AG08396 (cell line): ENCODE measurements at places on chromosomes 16 and 17.

- no peak for DNase-seq
Observed at GRCh38 chr16:79845033-79845733, 244.6 kb upstream of the MAF start.

DNA sequence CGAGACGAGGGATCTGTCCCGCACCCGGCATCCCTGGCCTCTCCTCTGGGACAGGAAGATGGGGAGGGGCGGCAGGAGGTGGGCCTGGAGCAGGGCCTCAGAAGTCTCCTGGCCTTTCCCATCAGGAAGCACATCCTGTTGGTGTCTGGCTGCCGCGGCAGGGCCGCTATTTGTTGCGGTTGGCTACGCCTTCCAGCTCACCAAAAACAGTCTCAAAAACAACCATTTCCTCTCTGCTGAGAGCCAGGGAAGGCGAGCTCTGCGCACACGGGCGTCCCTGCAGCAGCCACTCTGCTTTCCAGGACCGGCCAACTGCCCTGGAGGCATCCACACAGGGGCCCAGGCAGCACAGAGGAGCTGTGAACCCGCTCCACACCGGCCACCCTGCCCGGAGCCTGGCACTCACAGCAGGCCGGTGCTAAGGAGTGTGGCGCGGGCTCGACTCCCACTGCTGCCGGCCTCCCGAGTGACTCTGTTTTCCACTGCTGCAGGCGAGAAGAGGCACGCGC is at the start of gene TMEM204:
Gene TMEM204, plus strand, starts transcription at position 224 of the 509 bp plus-strand sequence. CDS start 610 bp downstream, outside the sequence.
- DNase-seq = peak; percentile 83

DNA sequence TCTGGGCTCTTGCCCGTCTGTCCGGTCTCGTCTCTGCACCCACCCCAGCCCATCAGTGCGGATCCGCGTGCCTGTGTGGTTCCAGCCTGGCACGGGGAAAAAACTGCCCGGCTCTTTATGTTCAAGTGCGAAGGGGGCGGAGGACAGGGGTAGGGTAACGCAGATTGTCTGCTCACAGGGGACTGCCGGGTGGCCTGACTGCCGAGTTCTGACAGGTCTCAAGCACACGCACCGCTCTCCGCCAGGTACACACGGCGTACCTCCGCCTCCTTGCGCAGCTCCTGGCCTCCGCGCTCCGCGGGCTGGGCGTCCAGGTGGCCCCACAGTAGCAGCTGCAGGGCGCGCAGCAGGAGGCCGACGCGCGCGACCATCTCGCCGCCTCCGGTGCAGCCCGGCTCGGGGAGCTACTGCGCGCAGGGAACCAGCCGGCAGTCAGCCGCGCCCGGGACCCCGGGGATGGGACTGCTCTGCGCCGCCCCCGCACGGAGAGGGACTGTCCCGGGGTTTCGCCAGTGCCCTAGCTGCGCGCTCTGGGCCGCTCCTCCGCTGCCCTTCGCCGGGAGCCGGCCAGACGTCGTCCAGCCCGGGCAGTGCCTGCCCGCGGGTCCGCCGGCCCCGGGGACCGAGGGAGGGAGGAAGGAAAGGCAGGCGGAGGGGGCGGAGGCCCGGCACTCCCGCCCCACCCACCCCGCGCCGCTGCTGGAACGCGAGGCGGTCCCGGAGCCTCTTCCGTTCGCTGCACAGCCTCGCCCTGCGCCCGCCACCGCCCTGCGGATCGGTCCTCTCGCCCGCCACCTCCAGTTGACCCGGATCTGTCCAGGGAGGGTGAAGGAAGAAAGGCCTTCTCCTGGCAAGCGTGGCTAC is at the start of gene MMP28:
Gene MMP28, minus strand, starts transcription at position 635 of the 864 bp plus-strand sequence. Its CDS starts 264 bp downstream, at position 371.
- peak; percentile 64 for DNase-seq

DNA sequence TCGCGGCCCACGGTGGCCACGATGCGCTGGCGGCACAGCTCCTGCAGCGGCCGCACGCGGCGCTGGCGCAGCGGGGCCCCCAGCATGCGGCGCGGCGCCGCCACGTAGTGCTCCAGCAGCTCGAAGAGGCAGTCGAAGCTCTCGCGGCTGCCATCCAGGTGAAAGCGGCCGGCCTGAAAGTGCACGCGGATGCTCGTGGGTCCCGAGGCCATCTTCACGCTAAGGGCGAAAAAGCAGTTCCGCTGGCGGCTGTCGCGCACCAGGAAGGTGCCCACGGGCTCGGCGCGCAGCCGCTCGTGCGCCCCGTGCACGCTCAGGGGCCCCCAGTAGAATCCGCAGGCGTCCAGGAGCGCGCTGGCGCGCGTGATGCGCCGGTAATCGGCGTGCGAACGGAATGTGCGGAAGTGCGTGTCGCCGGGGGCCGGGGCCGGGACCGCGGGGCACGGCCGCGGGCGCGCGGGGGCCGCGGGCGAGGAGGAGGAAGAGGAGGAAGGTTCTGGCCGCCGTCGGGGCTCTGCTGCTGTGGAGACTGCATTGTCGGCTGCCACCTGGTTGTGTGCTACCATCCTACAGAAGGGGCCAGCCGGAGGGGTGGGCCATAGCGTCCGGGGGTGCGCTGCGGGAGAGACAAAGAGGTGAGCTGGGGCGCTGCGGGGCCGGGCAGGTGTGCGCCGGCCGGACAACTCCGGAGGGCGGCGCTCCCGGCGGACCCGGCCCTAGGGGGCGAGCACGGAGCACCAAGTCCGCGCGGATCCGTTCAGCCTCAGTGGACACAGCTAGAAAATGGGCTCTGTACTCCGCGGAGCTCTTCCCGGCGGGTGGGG is 879 bp downstream of the SOCS1 start:
- DNase-seq = peak; percentile 68

DNA sequence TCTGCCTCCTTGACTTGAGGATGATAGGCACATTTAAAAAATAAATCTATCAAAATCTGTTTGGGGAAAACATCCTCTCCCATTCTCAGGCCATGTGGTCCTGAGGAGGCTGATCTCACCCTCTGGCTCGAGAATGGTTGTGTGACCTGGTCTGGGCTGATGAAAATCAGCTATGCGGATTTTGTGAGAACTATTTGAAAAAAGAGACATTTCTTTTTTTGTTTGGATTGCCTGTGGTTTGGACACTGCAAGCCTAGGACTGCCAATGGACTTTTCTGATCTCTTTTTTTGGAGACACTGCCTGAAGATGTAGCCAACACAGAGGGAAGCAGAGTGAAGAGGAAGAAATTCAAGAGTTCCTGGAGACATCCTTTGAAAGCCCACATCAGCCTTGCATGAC is 145.9 kb downstream of the HS3ST3B1 start:
- DNase-seq = peak; percentile 21
